ENCODE measurements at places on chromosomes 4 and X.

- peak; percentile 73 for DNase-seq
Measured at GRCh38 chr4:185742766-185743165, 69.2 kb downstream of the SORBS2 start.

DNA sequence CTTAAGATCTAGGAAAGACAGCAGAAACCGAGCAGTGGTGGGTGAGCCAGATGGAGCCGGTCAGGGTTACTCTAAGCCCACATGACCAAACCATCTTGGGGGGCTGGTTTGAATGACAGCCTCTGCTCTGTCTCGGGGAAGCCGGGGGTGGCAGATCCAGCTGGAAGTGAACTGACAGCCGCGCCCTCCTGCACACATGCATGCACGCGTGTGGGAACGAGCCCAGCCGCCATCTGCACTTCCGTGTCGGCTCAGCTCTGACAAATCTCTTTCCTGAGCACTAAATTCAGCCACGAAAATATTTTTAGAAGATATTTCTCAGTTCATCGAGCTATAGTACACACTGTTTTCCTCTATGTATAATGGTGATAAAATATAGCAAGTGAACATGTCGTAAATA lies 115.5 kb downstream of the DCTD start:
- DNase-seq: no peak

DNA sequence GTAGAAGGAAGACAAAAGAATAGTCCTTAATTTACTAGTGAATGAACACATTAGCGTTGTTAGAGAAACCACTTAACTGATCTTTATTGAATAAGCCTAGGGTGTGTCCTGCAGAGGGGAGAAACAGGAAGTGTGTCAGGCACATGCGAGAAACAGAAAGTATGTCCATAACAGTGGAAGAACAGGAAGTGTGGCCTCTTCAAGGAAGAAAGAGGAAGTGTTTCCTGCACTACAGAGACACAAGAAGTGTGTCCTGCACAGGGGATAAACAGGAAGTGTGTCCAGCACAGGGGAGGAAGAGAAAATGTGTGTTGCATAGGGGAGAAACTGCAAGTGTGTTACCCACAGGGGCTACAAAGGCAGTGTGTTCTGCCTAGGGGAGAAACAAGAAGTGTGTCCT lies 539.6 kb upstream of the PRKX start:
- DNase-seq: no peak

GRCh38 chr4:4752025-4752424 lies 107.4 kb upstream of the MSX1 start:
- DNase-seq: no peak

DNA sequence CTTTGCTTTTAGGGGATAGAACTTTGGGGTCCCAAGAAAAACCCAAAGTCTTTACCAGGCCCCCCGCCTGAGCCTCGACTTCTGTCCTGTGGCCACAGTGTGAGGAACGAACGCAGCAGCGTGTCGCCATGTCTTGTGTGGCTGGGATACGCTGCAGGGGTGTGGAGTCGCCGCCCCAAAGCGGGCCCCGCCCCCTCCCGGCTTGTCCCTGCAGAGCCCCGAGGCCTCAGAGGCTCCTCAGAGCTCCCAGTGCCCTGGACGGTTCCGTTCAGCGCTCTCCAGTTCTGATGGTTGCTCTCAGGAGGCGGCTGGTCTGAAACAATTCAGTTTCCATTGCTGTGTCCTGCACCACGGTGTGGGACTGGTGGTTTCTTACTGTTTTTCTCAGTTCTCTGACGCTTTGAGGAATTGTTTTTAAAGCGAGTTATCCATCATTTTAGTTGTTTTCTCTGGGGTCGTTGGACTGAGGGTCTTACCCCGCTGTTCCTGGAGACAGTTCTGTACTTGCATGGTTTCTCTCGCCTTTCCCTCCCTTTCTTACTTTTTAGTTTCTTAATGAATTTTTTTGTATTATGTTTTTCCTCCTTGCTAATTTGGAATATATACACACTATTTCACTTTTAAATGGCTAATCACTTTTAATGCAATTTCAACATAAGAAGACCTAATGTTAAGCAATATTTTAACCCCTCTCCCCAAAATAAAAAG lies 1.6 kb upstream of the IDUA start:
- DNase-seq: no peak

- DNase-seq: peak; percentile 54
Measured at GRCh38 chrX:46759645-46759974, 692 bp upstream of the SLC9A7 start.

- peak; percentile 51 for DNase-seq
Measured at GRCh38 chr4:88211473-88212252, 53.2 kb upstream of the ABCG2 start.

- DNase-seq: no peak
Measured at GRCh38 chr4:8181844-8182243, 17.2 kb upstream of the SH3TC1 start.

DNA sequence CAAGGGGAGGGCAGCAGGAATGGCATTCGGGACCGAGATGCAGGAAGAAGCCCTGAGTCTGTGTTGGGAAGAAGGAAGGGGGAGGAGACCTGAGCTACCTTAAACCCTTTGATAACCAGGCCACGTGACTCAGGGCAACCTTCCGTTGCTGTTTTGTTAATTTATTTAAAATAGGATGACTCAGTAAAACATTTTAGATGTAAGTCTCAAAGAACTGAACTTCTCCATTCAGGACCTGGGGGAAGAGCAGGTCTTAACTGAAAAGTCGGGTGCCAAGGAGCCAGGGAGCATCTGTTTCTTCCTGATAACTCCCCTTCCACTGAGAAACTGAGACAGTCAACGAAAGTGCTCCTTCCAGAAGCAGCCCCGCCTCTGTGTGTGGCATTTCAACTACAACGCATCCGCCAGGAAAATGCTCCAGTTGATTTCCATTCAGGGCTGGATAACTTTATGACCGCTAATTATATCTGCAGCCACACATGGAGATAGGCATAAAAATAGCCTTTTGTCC lies 88.0 kb downstream of the IRF2 start:
- DNase-seq: no peak

DNA sequence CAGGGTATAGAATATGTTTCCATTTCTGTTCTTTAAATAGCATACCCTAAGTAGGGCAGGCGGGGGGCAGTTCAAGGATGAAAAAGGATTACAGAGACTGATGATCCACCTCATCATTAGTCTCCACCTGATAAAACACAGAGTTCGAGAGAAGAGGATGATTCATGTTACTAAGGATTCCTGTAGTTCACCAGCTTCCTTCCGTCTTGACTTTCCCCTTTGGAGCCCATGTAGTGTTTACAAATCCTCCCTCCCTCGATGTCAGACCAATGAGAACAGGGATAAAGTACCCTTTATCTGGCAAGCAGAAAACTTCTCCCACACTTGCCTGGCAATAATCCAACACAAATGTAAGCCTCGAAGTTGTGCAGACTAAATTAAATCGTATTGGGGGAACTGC lies 526.3 kb upstream of the FAM241A start:
- peak; percentile 24 for DNase-seq

GRCh38 chr4:8727546-8728510 lies 135.3 kb downstream of the CPZ start:
- no peak for DNase-seq

- no peak for DNase-seq
Measured at GRCh38 chr4:71255976-71256375, 82.8 kb upstream of the SLC4A4 start.

DNA sequence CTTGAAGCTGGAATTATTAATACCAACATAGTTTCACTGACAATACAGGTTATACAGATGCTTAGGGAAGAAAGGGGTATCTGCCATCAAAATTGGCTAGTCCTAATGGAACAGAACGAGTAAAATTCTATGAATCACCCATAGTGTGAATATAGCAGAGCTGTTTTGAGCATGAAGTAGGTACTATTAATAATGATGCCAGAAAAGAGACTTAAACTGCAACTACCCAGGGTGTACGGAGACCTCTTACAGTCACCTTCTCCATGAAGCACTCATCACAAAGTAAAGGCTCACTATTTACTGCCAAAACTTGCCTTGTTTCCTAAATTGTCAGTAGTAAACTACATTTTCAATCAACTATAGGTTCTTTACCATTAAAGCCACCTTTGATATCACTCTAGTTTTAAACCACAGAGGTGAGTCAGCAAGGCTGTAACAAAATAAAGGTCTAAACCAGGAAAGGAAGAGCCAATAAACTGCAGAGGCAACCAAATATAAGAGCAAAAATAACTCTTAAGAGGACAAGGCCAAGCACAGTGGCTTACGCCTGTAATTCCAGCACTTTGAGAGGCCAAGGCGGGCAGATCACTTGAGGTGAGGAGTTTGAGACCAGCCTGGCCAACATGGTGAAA lies 114.4 kb downstream of the FRYL start:
- DNase-seq: no peak

DNA sequence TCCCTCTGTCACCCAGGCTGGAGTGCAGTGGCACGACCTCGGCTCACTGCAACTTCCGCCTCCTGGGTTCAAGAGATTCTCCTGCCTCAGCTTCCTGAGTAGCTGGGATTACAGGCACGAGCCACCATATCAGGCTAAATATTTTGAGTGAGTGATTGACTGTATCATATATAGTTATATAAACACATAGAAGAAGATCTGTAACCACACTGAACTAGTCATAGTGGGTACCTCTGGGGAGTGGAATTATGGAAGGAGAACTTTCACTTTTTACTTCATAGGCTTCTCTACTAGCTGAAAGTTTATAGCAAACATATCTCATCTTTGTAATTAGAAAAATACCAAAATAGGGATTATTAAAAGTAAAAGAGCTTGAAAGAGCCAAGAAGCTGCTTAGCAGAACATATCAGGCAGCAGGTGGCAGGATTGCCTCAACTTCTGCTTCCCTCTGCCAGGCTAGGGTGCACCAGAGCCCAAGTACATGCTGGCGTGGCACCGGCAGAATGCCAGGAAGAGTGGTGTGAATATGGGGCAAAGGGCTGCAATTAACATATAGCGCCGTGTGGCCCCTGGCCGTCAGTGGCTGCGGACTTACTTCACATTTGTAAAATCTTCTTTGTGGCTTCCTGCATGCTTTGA lies 39.5 kb upstream of the CD40LG start:
- no peak for DNase-seq

DNA sequence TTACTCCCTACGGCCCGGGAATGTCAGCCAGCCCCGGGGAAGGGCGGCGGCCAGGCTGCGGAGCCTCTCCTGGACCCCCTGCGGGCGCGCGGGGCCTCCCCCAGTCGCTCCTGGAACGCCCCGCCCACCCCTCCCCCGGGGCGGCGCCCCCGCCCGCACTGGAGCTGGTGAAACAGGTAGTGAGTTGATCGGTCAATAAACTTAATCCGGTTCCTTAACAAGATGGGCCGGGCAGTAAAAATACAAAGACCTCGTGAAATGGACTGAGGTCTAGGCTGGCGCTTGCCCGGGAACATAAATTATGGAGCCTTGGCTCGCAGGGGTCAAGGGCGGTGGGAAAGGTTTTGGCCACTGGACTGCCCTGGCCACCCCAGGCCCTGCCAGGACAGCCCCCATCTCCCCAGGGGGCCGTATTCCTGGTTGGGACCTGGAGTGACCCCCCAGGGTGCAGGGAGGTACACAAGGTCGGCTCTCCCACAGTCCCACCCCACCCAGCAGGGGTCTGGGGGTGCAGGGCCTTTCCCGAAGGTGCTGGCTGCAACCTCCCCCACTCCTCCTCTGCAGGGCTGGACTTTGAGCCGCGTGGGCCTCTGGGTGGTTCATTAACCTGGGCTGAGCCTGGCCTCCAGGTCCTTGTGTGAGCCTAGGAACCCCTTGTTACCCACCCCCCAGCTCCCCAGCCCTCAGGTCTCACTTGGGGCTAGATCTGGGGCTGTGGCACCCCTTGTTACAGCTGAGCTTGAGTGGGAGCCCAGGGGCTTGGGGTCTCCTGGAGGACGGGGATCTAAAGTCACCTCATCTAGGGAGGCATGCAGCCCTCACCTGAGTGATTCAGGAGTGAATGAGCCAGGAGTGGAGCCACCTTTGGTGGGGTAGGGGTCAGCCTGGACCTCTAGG lies 2.5 kb downstream of the FGFR3 start:
- DNase-seq: no peak

DNA sequence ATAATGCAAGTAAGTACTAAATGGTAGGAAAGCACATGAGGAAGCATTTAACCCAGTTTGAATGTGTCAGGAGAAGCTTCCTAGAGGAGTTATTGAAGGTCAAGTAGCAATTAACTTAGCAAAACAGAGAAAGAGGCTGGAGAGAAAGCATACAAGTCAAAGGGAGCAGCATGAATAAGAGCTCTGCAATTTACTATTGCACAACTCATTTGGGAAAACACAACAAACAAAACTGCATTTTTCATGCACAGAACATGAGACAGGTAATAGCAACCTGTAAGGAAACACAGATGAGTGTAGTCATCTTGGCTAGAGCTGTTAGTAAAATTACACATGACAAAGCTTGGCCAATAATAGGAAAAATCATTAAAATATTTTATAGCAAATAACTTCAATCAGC lies 538.1 kb downstream of the PPP4R3C start:
- DNase-seq: no peak

DNA sequence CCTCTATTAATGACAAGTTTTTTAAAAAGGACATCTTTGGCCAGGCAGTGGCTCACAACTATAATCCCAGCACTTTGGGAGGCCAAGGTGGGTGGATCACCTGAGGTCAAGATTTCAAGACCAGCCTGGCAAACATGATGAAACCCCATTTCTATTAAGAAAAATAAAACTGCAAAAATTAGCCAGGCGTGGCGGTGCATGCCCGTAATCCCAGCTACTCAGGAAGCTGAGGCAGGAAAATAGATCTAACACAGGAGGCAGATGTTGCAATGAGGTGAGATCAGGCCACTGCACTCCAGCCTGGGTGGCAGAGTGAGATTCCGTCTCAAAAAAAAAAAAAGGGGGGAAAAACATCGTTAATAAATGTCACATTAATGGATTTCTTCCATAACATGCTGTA lies 1805.4 kb downstream of the C4orf33 start:
- no peak for DNase-seq

GRCh38 chr4:10688022-10688421 lies 3.5 kb upstream of the CLNK start:
- no peak for DNase-seq

DNA sequence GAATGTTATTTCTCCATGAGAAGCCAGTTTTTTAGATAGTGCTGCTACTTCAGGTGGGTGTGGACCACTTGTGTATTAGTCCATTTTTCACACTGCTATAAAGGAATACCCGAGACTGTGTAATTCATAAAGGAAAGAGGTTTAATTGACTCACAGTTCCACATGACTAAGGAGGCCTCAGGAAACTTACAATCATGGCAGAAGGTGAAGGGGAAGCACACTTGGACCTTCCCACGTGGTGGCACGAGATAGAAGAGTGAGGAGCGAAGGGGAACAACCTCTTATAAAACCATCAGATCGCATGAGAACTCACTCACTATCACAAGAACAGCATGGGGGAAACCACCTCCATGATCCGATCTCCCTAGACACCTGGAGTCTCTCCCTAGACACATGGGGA lies 3.4 kb upstream of the PPID start:
- DNase-seq: no peak

GRCh38 chr4:10118048-10119004 lies 1.7 kb upstream of the WDR1 start:
- DNase-seq: no peak

DNA sequence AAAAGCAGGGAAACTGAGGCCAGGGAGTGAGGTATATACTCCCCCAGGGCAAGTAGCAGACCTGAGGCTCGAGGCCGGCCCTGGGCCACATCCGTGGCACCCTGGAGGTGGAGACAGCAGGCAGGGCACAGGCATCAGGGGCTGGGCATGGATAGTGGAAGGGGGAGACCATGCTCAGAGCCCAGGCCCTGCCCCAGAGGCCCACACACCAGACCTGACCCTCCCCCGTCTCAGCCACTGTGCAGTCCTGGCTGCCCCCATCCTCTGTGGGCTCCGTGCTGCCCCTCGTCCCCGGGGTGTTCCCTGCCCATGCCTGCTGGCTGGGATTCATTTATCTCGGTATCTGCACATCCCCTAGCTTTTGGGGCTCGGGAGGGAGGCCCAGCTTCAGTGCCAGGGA lies 103.1 kb upstream of the NKX1-1 start:
- no peak for DNase-seq

GRCh38 chr4:94516999-94517398 lies 65.3 kb downstream of the PDLIM5 start:
- no peak for DNase-seq
